ENCODE measurements at places on chromosomes 4 and X. TPM values are rescaled to one million over a fixed set of nuclear protein-coding genes. Genes with fewer than 3 reads are reported as not detected.

- no peaks in the 10 kb centered on the region for H3K4me1 ChIP-seq
- no peak overlapping the region for H3K27ac ChIP-seq
- no peaks in the 10 kb centered on the region for H3K36me3 ChIP-seq
- no peak for DNase-seq
- H3K4me3 ChIP-seq = no peak overlapping the region
- H3K27me3 ChIP-seq = no peaks in the 10 kb centered on the region
These were observed 595.3 kb downstream of the BCOR start for GRCh38 chrX:39502486-39502885.

- peaks cover 90% of the 10 kb centered on the region for H3K4me1 ChIP-seq
- no peak for DNase-seq
- no peaks in the 10 kb centered on the region for H3K27me3 ChIP-seq
- peak overlapping the region; percentile 19 for H3K4me3 ChIP-seq
- no peaks in the 10 kb centered on the region for H3K36me3 ChIP-seq
These were observed 22.2 kb downstream of the VSIG4 start for GRCh38 chrX:66017659-66018170.

GRCh38 chrX:119688911-119689321 lies 4.1 kb downstream of the SEPTIN6 start:
- H3K4me1 ChIP-seq = peaks cover 56% of the 10 kb centered on the region
- peak; percentile 67 for DNase-seq
- peak overlapping the region; percentile 60 for H3K4me3 ChIP-seq
- H3K36me3 ChIP-seq = no peaks in the 10 kb centered on the region

GRCh38 chrX:362351-362750 lies 24.4 kb downstream of the PPP2R3B start:
- no peak overlapping the region for H3K4me3 ChIP-seq
- no peaks in the 10 kb centered on the region for H3K27me3 ChIP-seq
- peaks cover 7% of the 10 kb centered on the region for H3K4me1 ChIP-seq
- no peak for DNase-seq

DNA sequence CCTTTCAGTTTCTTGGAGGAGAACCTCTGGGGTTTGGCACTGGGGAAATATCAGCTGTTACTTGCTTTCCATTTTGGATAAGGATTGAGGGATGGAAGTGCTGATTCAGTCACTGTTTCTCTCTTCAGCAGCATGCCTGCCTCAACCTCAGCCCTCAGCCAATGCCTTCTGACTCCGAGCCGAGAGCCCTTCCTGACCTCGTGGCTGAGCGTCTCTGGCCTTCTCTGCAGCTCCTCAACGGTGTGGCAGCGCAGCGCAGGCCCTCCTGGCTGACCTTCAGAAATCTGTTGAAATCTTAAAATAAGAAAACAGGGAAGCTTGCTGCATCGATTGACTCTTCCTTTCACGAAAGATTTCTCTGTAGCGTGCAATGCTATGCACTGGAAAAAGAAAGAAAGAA lies 434.3 kb upstream of the FAT1 start:
- H3K36me3 ChIP-seq = no peaks in the 10 kb centered on the region
- H3K27me3 ChIP-seq = no peaks in the 10 kb centered on the region
- DNase-seq = no peak
- H3K27ac ChIP-seq = no peak overlapping the region
- H3K4me3 ChIP-seq = no peak overlapping the region

Gene EGF
- not detected for total RNA-seq

Gene GC
- total RNA-seq = not detected
